Keratinocyte (primary cell): ENCODE measurements at places on chromosomes 5 and 9. TPM values are rescaled to one million over a fixed set of nuclear protein-coding genes. Genes with fewer than 3 reads are reported as not detected.

DNA sequence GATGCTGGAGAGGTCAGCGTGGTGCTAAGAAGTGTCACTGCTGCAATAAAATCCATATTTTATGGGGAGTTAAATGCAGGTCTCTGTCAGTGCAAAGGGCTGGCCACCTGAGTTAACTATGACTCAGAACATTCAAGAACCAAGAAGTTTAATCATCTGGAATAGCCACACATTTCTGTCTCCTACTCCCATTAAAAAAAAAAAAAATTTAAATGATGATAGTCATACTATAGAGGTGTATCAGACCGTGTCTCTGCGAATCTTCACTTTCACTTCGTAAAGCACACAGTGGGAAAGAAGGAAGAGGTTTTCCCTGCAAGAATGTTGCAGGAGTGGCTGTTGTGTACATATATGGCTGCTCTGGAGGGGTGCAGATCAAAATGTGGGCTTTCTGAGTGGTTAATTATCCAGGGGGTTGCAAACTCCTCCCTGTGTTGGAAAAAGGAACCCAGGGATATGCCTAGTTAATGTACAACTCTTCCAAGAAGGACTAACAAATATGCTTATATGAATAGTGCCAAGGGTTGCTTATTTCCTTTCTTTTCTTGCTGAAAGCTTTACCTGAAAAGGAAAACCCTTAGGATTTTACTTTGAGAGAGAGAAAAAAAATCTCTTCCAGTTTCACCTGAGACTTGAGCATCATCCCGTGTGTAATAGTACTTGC is 1.5 kb downstream of the CDH6 start:
- peaks cover 31% of the 10 kb centered on the region for H3K27me3 ChIP-seq
- no peak for DNase-seq
- no peaks in the 10 kb centered on the region for H3K4me1 ChIP-seq
- H3K4me3 ChIP-seq: no peak overlapping the region
- no peaks in the 10 kb centered on the region for H3K36me3 ChIP-seq

Gene GCNT1
- polyA plus RNA-seq: 6.4 to 9.4 TPM (median 7.5 TPM) in 3 replicates

GRCh38 chr9:33111631-33112030 is 35.2 kb upstream of the SMU1 start:
- H3K36me3 ChIP-seq: peaks cover 18% of the 10 kb centered on the region
- H3K4me3 ChIP-seq: no peak overlapping the region
- no peak overlapping the region for H3K27ac ChIP-seq
- no peaks in the 10 kb centered on the region for H3K27me3 ChIP-seq
- DNase-seq: no peak

Gene POLR1E
- 31.8 to 44.4 TPM (median 39.9 TPM) in 3 replicates for polyA plus RNA-seq

GRCh38 chr5:135213027-135213386 is 179.0 kb upstream of the PITX1 start:
- H3K27me3 ChIP-seq: peaks cover 12% of the 10 kb centered on the region
- no peak overlapping the region for H3K4me3 ChIP-seq
- no peak overlapping the region for H3K27ac ChIP-seq
- peaks cover 5% of the 10 kb centered on the region for H3K4me1 ChIP-seq

- H3K4me3 ChIP-seq: no peak overlapping the region
- no peaks in the 10 kb centered on the region for H3K27me3 ChIP-seq
- no peak for DNase-seq
- no peak overlapping the region for H3K27ac ChIP-seq
- H3K36me3 ChIP-seq: no peaks in the 10 kb centered on the region
These were observed 153.6 kb upstream of the TYRP1 start for GRCh38 chr9:12539580-12539975.

Gene TNPO1
- polyA plus RNA-seq: 59.9 to 123 TPM (median 76.8 TPM) in 3 replicates

DNA sequence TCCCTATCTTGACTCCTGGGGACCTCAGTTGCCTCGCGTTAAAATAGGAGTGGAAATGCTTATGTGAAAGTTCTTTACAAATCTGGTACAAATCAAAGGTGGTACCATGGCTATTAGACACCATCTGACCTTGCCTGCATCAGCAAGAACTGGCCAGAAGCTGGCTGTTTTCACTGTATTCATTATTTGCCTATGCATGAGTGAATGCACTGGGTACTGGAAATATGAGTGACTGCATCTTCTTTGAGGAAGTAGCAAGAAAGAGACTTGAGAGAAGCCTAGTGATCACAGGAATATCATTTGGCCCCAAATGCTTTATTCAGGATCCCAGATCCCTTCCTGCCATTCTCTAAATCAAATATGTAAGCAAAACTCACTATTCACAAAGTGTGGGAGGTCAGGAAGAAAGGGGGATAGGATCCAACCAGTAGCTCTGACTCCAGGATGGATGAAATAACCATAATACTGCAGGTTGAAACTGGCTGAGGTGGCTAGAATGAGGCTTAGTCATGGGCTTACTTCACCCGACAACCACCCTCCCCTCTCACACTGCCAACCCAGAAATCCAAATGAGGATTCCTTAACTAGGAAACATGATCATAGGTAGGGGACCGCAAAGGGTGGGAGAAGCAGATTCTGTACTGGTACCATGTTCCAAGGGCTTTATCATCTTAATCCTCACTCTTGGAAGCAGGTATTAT is 56.7 kb downstream of the FAM114A2 start:
- no peak overlapping the region for H3K27ac ChIP-seq
- peaks cover 10% of the 10 kb centered on the region for H3K4me1 ChIP-seq
- no peaks in the 10 kb centered on the region for H3K36me3 ChIP-seq
- DNase-seq: no peak
- H3K4me3 ChIP-seq: no peak overlapping the region

DNA sequence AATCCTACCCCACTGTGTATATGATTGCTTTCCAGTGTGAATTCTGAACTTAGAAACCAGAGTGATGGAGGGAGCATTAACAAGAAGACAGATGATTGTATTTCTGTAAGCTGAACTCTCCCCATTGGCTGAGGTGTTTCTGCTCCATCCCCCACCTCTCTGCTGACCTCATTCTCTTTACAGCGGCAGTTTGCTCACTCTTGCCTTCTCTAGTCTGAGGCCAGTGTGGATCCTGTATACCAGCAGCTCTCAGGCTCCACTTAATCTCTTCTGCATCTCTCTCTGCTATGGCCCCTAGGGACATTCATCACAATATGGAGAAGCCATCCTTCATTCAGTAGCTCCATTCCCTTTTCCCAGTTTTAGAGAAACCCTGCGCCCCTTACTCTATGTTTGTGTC is 358.8 kb downstream of the MAN2A1 start:
- no peak for DNase-seq
- peaks cover 12% of the 10 kb centered on the region for H3K27me3 ChIP-seq
- H3K4me1 ChIP-seq: no peaks in the 10 kb centered on the region
- no peak overlapping the region for H3K4me3 ChIP-seq
- no peak overlapping the region for H3K27ac ChIP-seq
- no peaks in the 10 kb centered on the region for H3K36me3 ChIP-seq

DNA sequence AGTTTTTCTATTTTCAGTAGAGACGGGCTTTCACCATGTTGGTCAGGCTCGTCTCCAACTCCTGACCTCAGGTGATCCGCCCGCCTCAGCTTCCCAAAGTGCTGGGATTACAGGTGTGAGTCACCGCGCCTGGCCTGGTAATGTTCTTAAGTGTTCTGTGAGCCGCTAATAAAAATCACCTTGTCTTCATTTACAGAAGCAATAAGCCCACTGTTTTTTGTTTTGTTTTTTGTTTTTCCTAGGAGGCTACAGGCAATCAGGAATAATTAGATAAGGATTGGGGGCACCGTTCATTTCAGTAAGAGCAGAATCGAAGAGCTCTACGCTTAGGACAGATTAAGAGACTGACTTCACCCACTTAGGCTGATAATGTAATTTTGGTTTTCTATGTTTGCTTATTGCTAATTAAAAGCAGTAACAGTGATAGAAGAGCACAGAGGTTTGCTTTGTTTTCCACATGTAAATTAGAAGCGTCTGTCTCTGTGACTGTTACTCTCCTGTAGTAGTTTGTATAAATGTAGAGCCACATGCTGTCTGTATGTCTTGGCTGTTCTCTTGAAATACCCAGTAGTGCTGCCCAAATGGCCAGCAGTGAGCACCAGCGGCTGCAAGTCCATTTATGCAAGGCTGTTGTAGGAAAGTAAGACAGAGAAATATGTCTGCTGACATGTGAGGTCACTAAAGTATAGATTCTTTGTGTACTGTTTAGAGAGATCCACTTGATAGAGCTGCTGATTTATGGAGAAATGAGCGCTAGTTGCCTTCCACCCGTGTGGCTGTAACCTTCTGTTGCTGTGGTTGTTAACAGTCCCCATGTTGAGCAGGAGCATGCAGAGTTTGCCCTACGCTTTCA is 30.5 kb downstream of the TRIO start:
- no peak overlapping the region for H3K4me3 ChIP-seq
- no peaks in the 10 kb centered on the region for H3K27me3 ChIP-seq
- H3K27ac ChIP-seq: peak overlapping the region; percentile 42

DNA sequence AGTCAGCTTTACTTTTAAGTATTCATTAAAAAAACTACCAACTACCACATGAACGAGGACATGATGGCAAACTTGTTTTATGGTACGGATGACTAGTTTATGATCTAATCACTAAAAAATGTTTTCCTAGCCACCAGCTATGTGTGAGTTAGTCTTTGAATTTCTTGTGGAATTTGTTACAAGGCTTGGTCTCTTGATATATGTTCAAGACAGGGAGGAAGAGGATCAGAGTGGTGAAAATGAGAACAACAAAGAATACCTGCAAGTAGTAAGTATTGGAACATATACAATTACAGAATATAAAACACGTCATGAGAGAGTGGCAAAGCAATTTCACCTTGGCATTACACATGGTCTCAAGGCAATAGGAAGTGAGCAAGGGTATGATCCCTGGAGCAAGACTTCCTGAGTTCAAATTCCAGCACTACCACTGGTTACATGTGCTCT is 548.6 kb upstream of the TLE4 start:
- peak; percentile 92 for DNase-seq
- H3K4me1 ChIP-seq: peaks cover 47% of the 10 kb centered on the region
- peak overlapping the region; percentile 73 for H3K27ac ChIP-seq
- no peak overlapping the region for H3K4me3 ChIP-seq

Gene NOXA1
- polyA plus RNA-seq: 0.07 to 0.33 TPM (median 0.09 TPM) in 3 replicates

DNA sequence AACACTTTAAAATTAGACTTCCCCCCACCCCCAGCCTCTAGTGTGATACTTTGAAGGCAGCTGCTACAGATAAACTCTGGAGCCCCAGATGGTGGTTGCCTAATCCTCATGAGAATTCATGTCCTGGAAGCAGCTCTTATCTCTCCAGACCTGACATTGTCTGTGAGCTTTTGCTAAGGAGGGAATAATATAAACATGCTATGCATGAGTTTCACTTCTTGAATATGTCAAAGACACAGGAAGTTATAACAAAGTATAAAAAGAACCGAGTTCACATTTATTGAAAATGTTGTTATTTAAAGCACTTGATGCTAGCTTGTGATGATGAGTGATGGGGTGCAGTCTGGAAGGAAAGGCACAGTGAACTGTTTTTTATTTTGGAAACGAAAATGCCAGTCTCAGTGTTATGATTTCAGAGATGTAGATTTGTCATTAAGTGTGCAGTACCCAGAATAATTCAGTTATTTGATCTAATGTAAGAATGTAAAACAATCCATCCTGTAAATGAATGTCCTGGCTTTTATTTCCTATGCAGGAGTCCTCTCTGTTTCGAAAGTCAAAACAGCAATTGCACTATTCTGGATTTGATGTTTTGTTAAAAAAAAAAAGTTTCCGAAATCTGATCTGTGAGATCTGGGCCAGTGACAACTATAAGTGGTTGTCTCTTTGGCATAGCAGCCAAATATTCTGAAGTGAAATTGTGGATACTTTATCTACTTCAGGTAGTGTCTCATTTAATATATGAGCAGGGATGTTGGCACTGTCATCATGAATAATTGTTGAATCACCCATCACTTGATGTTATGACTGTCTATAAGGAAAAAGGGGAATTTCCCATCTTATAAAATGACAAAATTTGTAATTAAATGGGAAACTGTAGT is 77.0 kb downstream of the ZCCHC7 start:
- H3K27me3 ChIP-seq: no peaks in the 10 kb centered on the region
- peak overlapping the region; percentile 81 for H3K27ac ChIP-seq
- peaks cover 26% of the 10 kb centered on the region for H3K4me1 ChIP-seq
- no peaks in the 10 kb centered on the region for H3K36me3 ChIP-seq
- no peak overlapping the region for H3K4me3 ChIP-seq

Gene PCDHGA7
- 0.13 to 0.24 TPM (median 0.14 TPM) in 3 replicates for polyA plus RNA-seq

GRCh38 chr5:96242571-96242970 is 190.5 kb downstream of the PCSK1 start:
- H3K36me3 ChIP-seq: no peaks in the 10 kb centered on the region
- H3K4me3 ChIP-seq: no peak overlapping the region
- no peaks in the 10 kb centered on the region for H3K27me3 ChIP-seq
- H3K4me1 ChIP-seq: peaks cover 38% of the 10 kb centered on the region

DNA sequence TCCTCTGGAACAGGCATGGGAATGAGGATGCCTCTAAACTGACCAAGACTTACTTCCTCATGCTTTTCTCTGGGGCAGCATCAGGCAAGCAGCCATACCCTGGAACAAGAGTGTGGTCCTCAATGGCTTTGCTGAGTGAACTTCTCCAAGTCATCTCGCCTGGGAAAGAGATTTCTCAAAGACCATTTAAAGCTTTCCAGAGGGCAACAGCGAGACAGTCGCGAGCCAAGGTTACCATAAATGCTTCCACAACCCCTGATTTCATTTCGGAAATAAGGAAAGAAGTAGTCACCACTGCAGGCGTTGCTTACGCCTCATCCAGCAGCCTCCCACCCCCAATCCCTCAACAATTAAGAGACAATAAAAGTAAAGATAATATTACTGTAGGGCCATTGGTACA is 1.1 kb upstream of the SNCAIP start:
- peaks cover 22% of the 10 kb centered on the region for H3K27me3 ChIP-seq
- no peak for DNase-seq
- H3K27ac ChIP-seq: no peak overlapping the region
- no peaks in the 10 kb centered on the region for H3K36me3 ChIP-seq
- H3K4me1 ChIP-seq: peaks cover 11% of the 10 kb centered on the region
- no peak overlapping the region for H3K4me3 ChIP-seq

DNA sequence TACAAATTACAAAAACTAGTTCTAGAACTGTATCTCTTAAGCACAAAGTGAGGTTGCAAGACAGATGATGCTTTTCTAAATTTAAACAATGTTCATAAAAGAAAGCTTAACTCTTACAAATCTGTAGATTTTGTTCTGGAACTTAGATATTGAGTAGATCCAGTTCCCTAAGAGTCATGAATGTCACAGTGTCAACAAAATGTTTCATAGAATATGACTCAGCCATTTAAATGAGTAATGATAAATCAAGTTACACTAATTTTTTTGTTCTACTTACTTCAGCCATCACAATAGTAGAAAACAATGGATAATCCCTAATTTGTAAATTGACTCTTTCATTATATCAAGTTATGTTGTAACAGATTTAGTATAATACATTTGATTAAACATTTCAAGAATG is 239.7 kb downstream of the MEF2C start:
- H3K27ac ChIP-seq: no peak overlapping the region
- DNase-seq: no peak
- no peak overlapping the region for H3K4me3 ChIP-seq
- H3K4me1 ChIP-seq: no peaks in the 10 kb centered on the region
- no peaks in the 10 kb centered on the region for H3K27me3 ChIP-seq
